B cell (primary cell): ENCODE measurements at places on chromosomes 13 and 19.
A peak's percentile ranks its signal among the peaks of the same experiment; 100 is the strongest.

DNA sequence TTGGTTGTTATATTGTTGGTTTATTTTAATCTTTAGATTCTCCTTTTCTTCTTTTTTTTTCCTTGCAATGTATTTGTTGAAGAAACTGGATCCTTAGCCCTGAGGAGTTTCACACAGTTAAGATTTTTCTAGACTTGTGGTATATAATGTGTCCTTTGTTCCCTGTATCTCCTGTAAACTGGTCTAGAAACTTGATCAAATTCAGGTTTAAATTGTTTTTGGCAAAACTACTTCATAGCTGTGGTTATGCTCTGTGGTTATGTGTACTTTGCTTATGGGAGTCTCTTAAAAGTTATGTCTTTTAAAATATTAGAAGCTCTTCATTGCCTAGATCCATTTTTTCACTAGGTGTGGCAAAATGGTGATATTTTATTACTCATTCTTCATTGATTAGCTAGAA lies 3.7 kb upstream of the MTRF1 start:
- DNase-seq, result no peak
- H3K36me3 ChIP-seq, result no peaks in the 10 kb centered on the region
- H3K27ac ChIP-seq, result no peak overlapping the region
- no peak overlapping the region for H3K4me3 ChIP-seq
- no peaks in the 10 kb centered on the region for H3K27me3 ChIP-seq
- peaks cover 13% of the 10 kb centered on the region for H3K4me1 ChIP-seq

DNA sequence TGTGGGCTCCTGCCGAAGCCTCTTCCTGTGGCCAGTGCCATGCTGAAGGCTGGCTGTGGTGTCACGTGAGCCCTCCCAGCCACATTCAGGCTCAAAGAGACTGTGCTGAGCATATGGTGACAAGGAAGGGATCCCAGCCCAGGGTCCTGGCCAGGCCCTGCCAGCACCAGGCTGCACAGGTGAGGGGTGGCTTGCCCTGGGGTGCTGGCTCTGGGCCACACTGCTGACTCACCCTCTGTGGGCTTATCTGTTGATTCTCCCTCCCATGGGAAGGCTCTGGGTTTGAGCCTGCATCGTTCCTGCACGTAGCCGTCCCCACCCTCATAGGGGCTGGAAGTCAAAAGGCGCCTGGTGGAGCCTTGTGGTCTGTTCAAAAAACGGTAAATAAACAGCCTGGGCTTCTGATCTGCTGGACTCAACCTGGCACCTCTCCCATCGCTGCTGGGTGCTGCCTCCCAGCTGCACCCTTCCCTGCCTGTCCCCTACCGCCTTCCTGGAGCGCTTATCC lies 31.1 kb downstream of the DNM2 start:
- no peak for DNase-seq
- no peak overlapping the region for H3K4me3 ChIP-seq
- no peaks in the 10 kb centered on the region for H3K36me3 ChIP-seq
- H3K4me1 ChIP-seq, result peaks cover 40% of the 10 kb centered on the region
- H3K27me3 ChIP-seq, result no peaks in the 10 kb centered on the region

- H3K36me3 ChIP-seq, result no peaks in the 10 kb centered on the region
- H3K4me1 ChIP-seq, result no peaks in the 10 kb centered on the region
- DNase-seq, result peak; percentile 72
- no peak overlapping the region for H3K4me3 ChIP-seq
- no peaks in the 10 kb centered on the region for H3K27me3 ChIP-seq
Measured at GRCh38 chr13:79541426-79542049, 60.6 kb downstream of the NDFIP2 start.

GRCh38 chr19:18526316-18526715 lies 4.4 kb upstream of the ELL start:
- no peaks in the 10 kb centered on the region for H3K27me3 ChIP-seq
- H3K4me3 ChIP-seq, result no peak overlapping the region
- peaks cover 2% of the 10 kb centered on the region for H3K36me3 ChIP-seq
- no peak for DNase-seq
- H3K4me1 ChIP-seq, result peaks cover 3% of the 10 kb centered on the region

DNA sequence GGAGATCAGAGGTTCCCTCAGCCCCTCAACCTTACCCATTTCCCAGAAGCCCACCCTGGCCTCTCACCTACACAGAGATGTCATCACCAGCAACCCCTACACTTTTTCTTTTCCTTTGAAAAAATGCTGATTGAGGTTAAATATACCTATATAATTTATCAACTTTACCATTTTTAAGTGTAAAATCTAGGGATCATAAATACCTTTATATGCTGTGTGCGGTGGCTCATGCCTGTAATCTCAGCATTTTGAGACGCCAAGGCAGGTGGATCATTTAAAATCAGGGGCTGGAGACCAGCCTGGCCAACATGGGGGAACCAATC lies 3.1 kb downstream of the KIR2DL4 start:
- no peak for DNase-seq
- no peak overlapping the region for H3K27ac ChIP-seq
- no peak overlapping the region for H3K4me3 ChIP-seq
- H3K27me3 ChIP-seq, result peaks cover 12% of the 10 kb centered on the region
- no peaks in the 10 kb centered on the region for H3K4me1 ChIP-seq
- H3K36me3 ChIP-seq, result no peaks in the 10 kb centered on the region

DNA sequence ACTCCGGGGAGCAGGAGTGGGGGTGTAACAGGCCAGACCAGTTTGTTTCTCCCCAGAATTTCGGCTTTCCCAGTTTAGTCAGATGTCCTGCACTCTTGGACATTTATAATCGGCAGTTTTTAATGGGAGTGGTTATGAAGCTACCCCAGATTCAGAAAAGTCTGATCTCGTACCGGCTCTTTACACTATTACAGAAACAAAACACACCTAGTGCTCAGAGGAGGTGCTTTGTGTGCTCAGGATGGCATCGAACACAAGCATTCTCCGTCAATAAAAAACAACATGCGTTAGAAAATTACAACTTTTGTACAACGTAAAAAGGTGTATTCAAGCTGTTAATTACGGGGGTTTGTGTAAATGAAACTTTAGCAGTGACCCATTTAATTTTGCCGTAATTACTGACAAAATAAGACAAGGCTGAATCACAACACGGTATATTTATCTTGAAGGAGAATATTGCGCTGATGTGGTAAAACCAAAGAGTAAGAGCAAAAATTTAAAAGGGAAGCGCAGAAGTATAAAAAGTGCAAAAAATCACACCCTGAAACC lies 6.6 kb upstream of the SOX1 start:
- no peak overlapping the region for H3K27ac ChIP-seq
- H3K4me1 ChIP-seq, result no peaks in the 10 kb centered on the region
- no peaks in the 10 kb centered on the region for H3K36me3 ChIP-seq
- peaks cover 86% of the 10 kb centered on the region for H3K27me3 ChIP-seq
- no peak for DNase-seq

DNA sequence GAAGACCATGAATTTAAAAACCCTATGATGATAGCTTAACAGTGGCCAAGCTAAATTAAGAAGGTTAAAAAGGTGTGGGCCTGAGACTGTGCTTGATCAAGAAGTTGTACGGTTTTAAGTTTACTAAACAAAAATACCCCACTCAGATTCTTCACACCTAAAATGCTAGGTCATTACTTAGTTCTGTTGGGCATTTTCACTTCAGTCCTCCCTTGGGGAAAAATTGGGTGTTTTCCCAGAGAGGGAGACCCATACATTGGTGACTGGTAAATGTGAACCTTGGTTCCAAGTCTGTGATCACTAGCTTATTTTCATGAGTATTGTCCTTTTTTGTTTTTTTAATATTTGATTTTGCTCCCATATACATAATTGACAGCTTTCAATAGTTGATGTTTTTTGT lies 44.4 kb downstream of the MTUS2 start:
- no peaks in the 10 kb centered on the region for H3K27me3 ChIP-seq
- no peak overlapping the region for H3K4me3 ChIP-seq
- DNase-seq, result no peak
- no peaks in the 10 kb centered on the region for H3K4me1 ChIP-seq
- no peak overlapping the region for H3K27ac ChIP-seq

GRCh38 chr19:29497686-29498436 lies 27.9 kb upstream of the VSTM2B start:
- no peaks in the 10 kb centered on the region for H3K4me1 ChIP-seq
- no peak overlapping the region for H3K27ac ChIP-seq
- H3K4me3 ChIP-seq, result no peak overlapping the region

- no peaks in the 10 kb centered on the region for H3K27me3 ChIP-seq
- no peaks in the 10 kb centered on the region for H3K36me3 ChIP-seq
- DNase-seq, result peak; percentile 51
- no peak overlapping the region for H3K27ac ChIP-seq
- H3K4me3 ChIP-seq, result peak overlapping the region; percentile 37
- H3K4me1 ChIP-seq, result peaks cover 28% of the 10 kb centered on the region
Measured at GRCh38 chr13:27954406-27954851, 14.7 kb downstream of the CDX2 start.

DNA sequence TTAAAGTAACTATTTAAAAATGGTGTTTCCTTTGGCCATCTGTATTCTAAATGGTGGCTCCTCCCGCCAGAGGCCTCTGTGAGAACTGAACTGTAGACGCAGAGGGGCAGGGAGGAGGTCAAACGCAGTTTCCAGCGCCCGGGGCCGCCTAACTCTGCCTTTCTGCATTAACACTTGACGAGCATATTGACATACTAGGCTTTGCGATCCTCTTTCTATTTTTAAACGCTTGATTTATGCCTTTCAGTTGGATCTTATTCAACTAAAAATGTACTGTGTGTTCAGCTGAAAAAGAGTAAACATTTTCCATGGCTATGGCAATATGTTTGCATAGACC lies 74.7 kb downstream of the SPACA7 start:
- no peaks in the 10 kb centered on the region for H3K27me3 ChIP-seq
- no peak overlapping the region for H3K27ac ChIP-seq
- H3K36me3 ChIP-seq, result no peaks in the 10 kb centered on the region
- no peaks in the 10 kb centered on the region for H3K4me1 ChIP-seq
- no peak for DNase-seq
